ENCODE measurements at places on chromosomes 7 and 10. TPM values are rescaled to one million over a fixed set of nuclear protein-coding genes. Genes with fewer than 3 reads are reported as not detected.

The GJD4 gene
- not detected for total RNA-seq

The LLCFC1 gene
- total RNA-seq, result not detected

DNA sequence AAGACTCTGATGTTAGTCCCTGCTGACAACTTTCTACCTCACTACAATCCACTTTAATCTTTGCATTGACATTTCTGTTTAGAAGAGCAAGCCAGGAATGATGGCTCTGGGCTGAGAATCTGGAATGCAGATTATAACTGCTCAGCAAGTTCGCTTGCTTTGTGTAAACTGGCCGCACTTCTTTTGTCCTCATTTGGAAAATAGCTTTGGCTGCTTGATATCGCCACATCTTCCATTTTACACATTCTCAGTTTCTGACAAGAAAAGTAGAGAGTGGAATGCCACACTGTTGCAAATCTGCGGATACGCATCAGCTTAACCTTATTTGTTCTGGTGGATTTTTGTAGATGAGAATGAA lies 429.8 kb downstream of the KCNMA1 start:
- DNase-seq, result no peak

- no peak for DNase-seq
Observed at GRCh38 chr10:104479906-104480593, 126.4 kb downstream of the CFAP58 start.

DNA sequence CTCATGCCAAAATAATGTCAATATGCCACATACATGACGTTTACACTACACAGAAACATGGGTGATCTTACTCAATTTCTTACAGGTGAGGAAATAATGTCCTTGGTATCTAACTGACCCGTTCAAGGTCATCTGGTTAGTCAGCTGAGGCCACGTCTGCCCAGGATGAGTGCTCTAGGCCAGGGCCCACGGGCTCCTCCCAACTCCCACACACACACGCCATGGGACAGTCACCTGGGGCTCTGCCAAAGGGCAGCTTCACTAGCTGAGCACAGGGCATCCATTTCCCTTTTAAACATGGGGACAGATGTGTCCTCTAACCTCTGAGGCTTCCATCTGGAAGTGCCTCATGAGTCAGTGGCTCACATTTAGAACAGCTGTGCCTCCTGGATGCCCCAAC lies 123.9 kb downstream of the TNS3 start:
- DNase-seq, result no peak

The BLOC1S2 gene
- total RNA-seq, result 27.8 TPM

DNA sequence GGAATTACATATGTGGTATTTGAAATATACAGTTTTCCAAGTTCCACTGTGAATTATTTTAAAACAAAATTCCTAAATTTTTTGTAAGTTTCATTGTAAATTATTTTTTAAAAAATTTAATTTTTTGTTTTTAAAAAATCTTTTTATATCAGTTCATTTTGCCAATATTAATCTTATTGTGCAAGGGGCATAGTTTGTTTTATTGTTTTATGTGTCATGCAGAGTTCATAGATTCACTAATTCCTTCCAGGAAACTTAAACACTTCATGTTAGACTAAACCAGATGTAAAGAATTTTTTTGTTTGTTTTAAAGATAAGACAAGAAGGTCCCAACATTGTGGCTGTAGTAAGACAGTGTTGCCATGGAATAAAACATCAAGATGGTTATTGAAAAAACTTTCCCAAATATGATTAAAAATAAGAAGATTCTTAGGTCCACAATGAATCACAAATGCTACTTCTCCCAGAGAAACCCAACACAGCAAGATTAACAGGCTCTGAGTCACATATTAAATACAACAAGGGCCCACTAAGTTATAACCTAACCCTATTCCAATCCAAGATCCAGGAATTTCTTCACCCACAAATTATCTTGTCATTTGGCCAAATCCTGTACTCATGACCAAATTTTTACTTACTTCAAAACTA lies 464.7 kb upstream of the IGFBP3 start:
- no peak for DNase-seq

GRCh38 chr10:2340831-2341647 lies 603.7 kb upstream of the ADARB2 start:
- DNase-seq, result no peak

The SUPV3L1 gene
- 30.0 TPM for total RNA-seq

DNA sequence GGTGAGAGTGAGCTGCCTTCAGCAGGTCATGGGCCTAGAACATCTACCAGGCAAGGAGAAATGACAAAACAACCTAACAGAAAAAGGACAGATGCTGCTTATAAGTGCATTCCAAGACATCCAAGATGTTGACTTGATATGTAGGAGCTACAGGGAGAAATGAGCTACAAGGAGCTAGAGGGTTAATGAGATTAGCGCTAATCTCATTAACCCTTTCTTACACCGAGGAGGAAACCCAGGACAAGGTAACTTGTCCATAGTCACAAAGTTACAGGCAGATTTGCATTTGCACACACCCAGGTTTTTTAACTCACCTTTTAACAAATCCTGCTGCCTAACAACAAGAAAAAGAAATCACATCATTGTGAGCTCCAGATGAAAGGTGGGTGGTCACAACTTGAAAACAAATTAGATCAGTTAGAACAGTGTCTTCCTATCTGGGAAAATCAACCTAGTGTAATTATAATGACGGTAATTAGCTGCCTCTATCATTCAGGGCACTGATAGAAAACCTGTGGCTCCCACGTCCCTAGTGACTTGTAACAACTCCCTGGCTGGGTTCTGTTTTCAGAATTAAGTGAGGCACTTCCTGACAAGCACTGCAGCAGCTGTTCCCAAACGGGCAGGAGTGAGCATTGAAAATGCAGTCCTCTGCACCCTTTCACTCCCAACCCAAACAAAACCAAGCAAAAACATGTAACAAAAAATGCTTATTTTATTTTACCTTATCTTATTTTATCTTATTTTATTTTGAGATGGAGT lies 5.7 kb downstream of the KIAA1549 start:
- DNase-seq, result no peak

The ANXA8 gene
- total RNA-seq, result not detected

The LDB3 gene
- total RNA-seq, result 1,178 TPM

- DNase-seq, result no peak
Observed at GRCh38 chr7:124443762-124444161, 321.8 kb downstream of the GPR37 start.

DNA sequence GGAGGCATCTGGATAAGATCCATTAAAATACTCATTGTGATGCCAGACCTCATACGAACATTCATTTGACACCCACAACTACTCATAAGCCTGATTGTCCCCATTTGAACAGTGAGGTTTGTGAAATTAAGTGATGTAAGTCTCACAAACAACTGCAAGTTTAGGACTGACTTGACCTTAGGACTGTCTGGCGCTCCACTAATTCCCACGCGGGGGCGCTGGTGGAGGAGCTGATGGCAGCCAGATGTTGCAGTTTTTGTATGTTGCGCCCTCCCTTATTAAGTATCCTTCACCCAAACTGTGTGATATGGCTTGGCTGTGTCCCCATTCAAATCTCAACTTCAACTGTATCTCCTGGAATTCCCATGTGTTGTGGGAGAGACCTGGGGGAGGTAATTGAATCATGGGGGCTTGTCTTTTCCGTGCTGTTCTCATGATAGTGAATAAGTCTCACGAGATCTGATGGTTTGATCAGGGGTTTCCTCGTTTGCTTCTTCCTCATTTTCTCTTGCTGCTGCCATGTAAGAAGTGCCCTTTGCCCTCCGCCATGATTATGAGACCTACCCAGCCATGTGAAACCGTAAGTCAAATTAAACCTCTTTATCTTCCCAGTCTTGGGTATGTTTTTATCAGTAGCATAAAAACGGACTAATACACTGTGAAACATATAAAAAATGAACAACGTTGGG lies 20.3 kb upstream of the TIAL1 start:
- DNase-seq, result no peak

DNA sequence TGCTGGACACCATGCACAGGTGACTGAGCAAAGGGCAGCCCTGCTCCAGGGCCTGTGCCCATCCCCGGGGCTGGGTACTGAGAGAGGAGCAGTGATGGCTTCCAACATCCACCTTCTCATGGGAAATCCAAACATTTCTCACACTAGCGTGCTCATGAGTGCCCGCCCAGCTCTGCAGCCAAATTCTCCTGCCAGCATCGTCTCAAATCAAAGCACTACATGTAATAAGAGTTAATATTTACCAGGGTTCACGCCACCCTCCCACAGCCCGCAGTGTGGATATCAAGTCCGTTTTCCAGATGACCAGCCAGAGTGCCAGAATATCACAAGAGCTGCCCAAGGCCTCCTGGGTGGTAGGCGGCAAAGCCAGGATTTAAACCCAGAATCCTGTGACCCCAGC lies 12.1 kb downstream of the IL15RA start:
- peak; percentile 5 for DNase-seq

The SFRP5 gene
- total RNA-seq, result 3.2 TPM

The NXPH1 gene
- not detected for total RNA-seq
